ENCODE measurements at places on chromosomes 11 and 22.

DNA sequence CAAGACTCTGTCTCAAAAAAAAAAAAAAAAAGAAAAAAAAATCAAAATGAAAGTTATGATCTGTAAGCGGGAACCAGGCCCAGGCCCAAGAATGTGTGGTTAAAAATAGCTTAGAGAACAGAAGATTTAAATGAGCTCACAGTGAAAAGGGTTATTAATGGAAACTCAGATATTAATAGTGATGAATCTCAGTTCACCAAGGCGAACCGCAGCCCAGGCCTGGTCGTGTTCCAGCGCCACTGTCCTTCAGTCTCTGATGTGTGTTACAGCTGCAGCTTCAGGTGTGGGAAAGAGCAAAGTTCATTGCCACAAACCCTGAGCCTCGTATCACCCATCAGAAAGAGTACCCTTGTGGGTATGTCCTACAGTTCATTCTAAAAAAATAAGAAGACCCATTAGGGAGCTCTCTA is 107.1 kb downstream of the GAB2 start:
- peak; percentile 35 for DNase-seq

GRCh38 chr11:118663902-118664301 is 15.5 kb downstream of the TREH start:
- DNase-seq: no peak

DNA sequence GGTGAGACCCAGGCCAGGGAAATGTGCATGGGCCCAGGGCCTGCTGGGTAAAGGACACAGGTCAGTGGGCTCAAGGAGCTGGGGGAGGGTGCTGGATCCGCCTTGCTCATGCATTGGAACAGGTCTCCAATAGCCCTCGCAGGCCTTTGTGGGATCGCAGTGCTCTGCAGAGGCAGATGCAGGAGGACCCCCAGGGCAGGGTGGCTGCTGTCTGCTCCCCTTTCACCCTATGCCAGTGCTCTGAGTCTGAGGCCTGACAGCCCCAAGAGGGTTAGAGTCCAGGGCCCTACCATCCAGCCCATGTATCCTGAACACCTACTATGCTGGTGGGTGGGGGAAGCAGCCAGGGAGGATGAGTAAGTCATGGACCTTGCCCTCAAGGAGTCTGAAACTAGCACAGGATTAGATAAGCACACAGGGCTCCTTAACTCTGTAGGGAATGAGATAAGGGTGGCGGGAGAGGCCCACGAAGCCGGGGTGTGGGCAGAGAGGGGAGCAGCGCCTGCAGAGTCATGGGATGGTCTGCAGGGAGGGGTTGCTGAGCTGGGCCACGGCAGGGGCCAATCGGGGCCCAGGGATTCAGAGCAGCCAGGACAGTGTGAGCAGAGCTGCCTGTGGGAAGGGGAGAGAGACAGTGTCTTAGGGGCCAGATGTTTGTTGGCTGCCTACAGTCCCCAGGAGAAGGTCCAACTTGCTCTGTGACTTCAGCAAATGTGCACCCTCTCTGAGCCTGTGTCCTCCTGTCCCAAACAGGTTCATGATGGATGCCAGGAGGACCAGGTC is 10.5 kb upstream of the EHD1 start:
- DNase-seq: no peak

DNA sequence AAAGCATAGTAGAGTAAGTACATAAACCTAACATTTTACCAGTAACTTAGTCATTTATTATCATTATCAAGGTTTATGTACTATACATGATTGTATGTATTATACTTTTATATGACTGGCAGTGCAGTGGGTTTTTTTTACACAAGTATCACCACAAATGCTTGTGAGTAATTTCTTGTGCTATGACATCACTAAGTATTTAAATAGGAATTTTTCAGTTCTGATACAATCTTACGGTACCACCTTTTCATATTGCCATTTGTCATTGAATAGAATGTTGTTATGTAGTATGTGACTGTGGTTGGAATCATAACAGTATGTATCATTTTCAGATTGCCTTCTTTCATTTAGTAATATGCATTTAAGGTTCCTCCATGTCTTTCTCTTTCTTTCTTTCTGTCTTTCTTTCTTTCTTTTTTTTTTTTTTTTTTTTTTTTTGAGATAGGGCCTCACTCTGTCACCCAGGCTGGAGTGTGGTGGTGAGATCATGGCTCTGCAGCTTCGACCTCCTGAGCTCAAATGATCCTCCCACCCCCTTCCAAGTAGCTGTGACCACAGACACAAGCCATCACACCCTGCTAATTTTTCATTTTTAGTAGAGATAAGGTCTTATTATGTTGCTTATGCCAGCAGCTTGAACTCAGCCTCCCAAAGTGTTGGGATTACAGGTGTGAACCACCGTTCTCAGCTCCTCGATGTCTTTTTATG is 18.6 kb downstream of the ATM start:
- DNase-seq: peak; percentile 20

GRCh38 chr11:4496557-4497248 is 14.3 kb downstream of the OR52K1 start:
- DNase-seq: no peak

DNA sequence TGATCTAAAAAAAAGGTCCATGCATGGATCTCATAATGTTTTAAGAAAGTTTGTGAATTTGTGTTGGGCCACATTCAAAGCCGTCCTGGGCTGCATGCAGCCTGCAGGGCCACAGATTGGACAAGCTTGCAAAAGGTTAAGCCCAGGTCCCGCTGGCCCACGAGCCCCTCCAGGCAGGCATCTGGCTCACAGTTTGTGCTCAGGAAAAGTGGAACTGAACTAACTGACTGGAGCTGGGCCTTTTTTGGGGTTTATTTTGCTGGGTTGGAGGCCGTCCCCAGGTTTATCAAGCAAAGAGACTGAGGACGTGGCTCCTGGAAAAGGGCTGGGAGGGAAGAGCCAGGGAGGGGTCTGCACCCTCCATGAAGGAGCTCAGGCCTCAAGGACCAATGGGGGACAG is 32.1 kb upstream of the BAIAP2L2 start:
- DNase-seq: no peak

DNA sequence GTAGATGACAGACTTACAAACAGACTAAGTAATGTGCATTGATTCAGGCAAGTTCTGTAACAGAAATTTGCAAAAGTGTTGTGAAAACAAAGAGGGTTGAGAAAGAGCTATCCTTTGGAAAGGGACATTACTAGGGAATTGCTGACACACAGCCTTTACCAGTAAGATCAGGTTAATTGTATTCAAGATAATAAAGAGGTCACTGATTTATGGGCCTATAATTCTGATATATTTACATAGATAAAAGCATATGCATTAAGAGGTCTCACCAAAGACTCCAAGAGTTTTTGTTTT is 138.7 kb downstream of the MAML2 start:
- no peak for DNase-seq

DNA sequence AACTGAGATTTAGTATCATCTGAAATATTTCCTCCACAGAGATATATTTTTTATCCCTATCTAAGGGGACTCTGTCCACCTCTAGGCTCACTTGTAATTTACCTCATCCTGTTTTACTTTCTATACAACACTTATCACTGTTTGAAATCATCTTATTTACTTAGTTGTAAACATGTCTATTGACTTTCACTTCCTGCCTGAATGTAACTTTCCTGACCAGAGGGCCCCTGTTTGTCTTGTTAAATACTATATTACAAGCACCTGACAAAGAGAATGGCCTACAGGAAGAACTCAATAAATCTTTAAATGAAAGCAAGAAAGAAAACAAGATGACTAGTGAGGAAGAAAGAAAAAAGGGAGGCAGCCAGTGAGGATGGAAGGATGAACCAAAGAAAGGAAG is 1727.5 kb downstream of the LRRC4C start:
- DNase-seq: no peak

DNA sequence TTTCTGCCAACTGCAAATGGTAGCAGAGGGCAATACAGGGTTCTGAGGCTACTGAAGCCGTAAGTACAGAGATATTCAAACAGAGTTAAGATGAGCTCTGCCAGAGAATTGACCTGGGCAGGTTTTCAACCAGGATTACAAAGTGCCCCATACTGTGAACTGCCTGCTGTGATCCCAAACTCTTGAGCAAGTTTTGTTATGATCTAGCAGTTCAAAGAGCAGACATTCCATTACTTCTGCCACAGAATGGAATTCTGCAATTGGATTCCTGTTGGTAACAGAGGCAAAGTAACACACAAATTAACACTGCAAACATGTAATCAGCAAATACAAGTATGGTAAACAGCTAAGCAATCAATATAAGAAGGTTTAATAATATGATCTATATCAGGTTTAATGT is 31.2 kb downstream of the ALG9 start:
- no peak for DNase-seq

DNA sequence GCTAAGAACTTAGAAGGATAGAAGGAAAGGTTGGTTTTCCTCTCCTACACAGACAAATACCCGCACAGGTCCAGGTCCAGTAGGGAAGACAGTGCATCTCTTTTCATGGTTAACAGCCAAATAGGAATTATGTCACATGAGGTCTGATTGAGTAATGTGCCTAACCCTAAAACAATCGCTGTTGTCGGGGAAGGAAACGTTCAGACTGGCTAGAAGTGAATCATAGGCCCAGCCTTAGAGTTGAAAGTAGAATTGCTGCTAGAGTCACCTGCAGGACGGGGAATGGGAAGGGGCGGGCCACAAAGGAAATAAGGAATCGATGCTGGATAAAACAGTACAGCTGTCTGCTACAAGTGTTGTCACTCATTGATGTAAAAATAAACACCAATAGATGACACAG is 12.4 kb upstream of the HTATIP2 start:
- DNase-seq: no peak

DNA sequence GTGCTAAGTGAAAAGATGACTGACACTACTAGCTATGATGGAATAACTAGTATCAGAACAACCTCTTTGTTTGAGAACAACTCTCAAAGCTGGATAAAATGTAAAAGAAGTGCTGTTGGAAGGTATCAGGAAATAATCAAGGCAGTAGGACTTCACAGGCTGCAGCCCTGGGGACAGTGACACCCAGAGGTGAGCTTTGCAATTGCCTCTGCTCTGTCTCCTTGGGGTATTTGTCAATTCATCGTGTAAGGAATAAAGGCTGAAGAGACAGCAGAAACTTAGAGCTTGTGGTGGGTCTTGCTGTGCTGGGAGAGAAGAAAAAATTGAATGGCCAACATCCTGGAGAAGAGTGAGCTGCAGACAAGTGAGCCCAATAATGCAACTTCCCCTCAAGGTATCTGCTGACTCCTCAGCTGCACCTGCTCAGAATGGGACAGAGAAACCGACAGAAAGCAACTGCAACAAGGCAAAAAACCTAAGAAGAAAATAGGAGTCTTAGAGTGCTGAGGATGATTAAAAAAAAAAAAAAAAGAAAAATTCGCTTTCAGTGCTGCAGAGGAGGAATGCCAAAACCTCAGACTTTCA is 141.1 kb downstream of the RCN1 start:
- peak; percentile 14 for DNase-seq

GRCh38 chr11:133948711-133949110 is 8.1 kb downstream of the IGSF9B start:
- no peak for DNase-seq

GRCh38 chr11:114264381-114264780 is 31.8 kb upstream of the NNMT start:
- no peak for DNase-seq

DNA sequence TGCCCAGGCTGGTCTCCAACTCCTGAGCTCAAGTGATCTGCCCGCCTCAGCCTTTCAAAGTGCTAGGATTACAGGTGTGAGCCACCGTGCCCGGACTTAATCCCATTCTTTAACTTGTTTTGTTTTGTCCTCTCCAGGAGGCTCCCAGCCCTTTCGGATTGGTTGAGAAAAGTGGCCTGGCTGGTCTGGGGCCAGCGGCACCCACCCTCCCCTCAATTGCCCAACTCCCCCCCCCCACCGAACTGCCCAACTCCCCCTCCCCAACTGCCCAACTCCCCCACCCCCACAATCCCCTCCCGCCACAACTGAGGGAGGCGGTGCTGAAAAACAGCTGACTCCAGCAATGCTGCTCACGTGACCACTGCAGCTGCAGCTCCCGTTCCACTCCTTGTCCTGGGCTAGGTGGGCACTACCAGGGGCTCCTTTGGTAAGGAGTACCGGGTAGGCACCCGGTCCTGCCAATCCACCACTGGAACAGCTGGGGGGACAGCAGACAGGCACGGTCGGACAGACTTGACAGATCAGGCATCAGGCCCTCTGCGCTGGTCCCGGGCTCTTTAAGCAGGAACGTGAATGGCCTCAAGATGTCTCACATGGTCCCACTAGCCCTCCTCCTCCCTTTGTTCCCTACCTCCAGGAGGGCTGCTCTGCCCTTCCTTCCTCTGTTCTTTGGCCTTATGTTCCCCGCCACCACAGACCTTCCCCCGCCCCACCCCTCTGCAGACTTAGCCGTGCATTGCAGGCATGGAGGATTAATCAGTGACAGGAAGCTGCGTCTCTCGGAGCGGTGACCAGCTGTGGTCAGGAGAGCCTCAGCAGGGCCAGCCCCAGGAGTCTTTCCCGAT is at the start of gene TCN2:
Gene TCN2, plus strand, starts transcription at position 720 of the 845 bp plus-strand sequence. CDS start 158 bp downstream, outside the sequence.
- DNase-seq: peak; percentile 77

GRCh38 chr11:132646890-132647289 is 885.4 kb downstream of the OPCML start:
- no peak for DNase-seq

DNA sequence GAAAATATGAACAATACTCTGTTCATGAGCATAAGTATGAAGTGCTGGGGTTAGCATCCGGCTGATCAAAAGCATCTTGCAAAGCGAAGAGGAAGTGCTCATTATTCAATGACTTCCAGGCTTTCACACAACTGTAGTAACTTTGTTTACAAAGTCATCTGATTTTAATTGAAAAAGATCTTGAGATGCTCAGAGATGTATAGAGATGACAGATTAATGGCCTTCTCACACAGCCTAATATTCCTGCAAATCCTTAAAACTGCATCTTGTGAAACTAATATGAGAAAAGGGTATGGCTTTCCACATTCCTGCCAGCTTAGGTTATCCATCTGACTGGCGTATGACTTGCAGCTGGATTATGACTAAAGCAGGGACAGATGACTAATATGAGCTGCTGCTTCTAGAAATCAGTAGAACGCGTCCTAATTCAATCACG is 125.4 kb downstream of the CASP12 start:
- peak; percentile 96 for DNase-seq

- DNase-seq: no peak
Measured at GRCh38 chr11:8221046-8221723, 42.5 kb downstream of the LMO1 start.

- DNase-seq: no peak
Measured at GRCh38 chr11:134623711-134624110, 211.7 kb upstream of the B3GAT1 start.

- DNase-seq: no peak
Measured at GRCh38 chr11:69105461-69106030, 50.2 kb upstream of the SMIM38 start.

DNA sequence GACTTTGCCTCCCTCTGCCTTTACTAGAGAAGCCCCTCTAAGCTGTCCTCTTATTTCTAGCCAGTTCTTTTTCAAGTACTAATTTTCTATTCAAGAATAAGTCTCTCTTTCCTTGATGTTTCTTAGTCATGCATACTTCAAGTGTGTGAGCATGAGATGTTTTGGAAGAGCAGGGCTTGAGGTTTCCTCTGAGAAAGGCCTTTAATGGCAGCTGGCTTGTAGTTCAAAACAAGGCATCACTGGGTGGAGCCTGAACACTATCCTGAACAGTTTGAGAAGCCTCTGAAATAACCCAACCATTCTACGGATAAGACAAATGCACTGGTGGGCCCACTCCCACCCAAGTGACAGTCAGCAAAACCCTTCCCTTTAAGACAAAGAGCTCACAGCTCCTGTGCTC is 37.6 kb downstream of the CLDN25 start:
- peak; percentile 51 for DNase-seq

- DNase-seq: no peak
Measured at GRCh38 chr11:27357250-27357649, 5.8 kb downstream of the CCDC34 start.

- DNase-seq: no peak
Measured at GRCh38 chr22:21958360-21959273, 6.0 kb upstream of the PPM1F start.

Data from IMR-90 (cell line).